ENCODE measurements at places on chromosomes 1 and 21.
A peak's percentile ranks its signal among the peaks of the same experiment; 100 is the strongest.

DNA sequence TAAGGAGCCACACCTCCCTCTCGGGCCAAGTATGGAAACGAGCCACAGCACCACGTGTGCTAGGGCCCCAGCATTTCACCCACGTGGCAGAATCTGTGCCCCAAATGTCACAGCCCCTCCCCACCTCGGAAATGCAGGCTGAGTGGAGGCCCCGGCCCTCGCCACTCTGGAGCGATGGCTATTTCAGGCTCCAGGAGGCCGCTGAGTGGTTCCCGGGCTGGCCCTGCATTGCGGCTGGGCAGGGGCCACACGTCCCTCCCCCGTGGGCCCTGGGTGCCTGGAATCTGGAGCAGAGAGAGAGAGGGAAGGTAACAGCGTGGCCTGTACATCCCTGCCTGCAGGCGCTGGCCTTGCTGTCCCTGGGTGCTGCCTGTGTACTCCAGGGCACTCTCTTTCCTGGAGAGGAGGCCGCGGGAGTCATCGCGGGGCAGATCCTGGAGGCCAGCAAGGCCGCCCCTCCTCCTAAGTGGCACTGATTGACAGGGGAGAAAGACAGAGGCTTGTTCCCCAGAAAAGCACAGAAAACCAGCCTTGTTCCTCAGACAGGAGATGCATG is 68.0 kb upstream of the TRAPPC10 start:
- DNase-seq: no peak

DNA sequence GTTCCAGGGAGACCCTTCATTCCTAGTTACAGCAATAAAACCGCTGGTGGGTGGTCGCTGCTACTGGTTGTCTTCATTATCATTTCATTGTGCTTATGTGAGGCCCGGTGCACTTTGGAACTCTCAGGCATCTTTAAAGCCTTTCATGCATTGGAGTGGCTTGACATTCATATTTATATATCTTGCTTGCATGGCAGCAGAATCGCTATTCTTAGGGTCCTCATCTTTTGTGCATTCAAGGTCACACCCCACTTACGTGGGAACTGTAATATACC is 110.1 kb downstream of the ZBTB18 start:
- DNase-seq: no peak

DNA sequence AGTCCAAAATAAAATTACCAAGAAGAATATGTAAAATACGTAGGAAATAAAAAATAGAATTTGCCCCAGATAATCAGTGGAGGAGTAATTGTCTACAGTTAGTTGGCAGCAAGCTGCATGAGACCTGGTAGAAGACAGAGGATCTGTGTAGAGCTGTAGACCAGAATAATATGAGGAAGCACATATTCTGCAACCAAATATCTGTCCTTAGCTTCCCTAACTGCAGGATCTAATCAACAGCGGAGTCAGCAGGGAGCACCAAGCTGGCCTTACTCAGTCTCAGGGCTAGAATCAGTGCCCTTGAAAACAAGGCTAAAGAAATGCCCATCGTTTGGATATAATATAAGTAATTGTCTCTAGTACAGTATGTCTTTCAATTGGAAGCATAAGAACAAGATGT is 6.1 kb upstream of the GCSAML start:
- no peak for DNase-seq

DNA sequence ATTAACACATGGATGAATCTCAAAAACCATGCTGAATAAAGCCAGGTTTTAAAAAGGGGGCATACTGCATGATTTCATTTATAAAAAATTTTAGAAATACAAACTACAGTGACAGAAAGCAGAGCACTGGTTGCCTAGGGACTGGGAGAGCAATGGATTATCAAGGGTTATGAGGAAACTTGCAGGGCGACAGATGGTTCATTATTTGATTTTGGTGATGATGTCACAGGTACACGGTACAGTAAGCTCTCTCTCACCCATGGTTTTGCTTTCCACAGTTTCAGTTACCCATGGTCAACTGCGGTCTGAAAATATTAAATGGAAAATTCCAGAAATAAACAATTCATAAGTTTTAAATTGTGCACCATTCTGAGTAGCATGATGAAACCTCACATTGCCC is 14.1 kb downstream of the VAMP4 start:
- no peak for DNase-seq

GRCh38 chr1:230572121-230573105 is 69.9 kb upstream of the COG2 start:
- no peak for DNase-seq

- DNase-seq: no peak
These were observed 37.3 kb upstream of the ZSWIM5 start for GRCh38 chr1:45243476-45244343.

- DNase-seq: no peak
These were observed 97.4 kb downstream of the GIPC2 start for GRCh38 chr1:78143152-78143551.

DNA sequence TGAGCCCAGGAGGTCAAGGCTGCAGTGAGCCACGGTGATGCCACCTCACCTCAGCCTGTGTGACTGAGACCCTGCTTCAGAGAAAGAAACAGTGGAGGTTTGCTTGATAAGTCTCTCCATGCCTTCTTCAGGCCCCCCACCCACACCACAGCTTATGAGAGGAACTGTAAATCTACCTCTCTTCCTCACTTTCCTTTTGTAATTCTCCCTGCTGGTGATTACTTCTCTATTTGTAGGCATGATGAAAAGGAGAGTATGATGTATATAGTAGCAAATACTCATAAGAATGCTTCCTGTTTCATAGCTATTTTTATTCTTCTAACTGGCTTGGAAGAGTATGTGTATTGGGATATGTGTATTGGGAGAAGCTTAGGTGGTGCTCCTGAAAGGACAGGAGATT is 186.3 kb downstream of the VPS13D start:
- no peak for DNase-seq

GRCh38 chr1:18297896-18298648 is 182.7 kb upstream of the KLHDC7A start:
- DNase-seq: no peak

DNA sequence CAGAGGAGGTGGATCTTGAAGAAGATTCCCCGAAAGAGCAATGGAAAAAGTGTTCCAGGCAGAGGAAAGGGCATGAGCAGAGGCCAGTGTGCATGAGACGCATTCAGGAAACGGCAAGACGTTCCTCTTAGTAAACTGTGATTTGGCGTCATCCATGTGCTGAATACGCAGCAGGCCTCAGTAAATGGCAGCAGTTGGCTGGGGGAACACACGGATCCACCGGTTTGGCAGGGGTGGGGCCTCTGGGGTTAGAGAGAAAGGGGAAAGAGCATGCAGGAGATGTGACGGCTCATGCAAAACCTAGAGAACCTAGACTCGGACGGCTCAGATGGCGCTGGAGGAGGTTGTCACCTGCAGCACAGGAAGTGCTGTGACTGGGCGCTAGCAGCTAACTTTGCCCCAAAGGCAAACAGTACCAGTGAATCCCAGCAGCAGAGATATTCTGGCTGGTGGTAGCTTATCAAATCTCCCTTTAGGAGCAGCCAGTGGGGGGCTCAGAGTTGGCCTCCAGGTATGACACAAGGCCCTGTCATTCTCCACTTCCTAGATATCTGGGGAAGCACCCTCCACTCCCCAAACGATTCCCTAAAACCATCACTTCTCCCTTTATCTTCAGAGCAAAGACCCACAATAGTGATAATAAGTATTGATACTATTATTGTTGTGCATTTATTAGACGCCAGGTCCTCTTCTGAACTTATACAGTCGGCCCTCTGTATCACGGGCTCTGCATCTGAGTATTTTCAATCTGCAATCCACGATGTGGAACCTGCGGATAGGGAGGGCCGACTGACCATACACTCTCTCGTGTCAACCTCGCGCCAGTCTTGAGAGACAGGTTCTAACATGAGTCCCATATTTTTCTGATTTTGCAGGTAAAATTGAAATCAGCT is 7.6 kb downstream of the LAPTM5 start:
- DNase-seq: no peak

DNA sequence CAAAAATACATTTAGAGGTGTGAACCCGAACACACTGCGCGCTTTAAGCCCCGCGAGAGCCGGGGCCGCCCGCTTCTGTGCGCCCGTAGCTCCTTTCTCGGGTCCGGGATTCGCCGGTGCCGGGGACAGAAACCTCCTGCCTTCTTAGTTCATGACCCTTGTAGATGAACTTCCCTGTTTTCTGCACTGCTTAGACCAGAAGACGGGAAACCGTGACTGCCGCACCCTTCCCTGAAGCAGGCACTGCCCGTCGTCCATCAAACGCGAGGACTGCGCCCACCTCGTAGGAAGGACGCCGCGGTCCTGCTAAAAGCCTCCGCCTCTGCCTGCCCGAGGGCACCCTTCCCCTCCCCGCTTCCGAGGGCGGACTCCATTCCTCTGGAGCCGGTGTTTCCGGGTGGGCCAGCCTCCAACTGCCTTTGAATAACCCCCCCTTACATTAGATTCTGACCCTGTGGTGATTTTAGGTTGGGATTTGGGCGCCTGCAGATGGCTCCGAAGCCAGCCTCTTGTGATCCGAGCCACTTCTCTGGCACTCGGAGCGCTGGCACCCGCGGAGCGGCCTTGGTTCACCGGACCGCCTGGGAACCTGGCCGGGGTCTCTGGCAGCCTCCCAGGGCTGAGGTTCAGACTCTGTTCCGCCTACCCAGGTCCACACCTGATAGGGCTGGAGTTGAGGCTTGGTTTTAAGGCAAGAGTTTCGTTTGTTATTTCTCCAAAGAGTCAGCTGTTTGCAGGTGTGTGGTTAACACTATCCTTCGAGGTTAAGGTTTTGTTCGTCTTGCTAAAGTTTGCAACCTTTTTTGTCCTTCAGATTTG is 1.2 kb upstream of the PTTG1IP start:
- DNase-seq: no peak

DNA sequence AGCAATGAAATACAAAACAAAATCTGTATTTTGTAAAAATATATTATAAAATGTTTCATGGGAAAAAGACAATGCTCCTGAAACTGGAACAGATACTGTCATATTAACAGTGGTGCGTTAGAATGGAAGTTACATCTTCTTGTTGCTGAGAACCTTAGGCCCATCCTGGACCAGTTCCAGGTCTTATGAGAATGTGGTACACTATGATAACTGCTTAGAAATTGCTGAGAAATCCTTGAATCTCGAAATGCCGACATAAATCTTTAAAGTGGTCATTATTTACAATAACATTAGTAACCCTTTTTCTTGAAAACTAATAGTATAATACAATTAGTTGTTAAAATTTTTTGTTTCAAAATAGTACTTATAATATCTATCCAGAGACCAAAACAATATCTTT is 747.9 kb upstream of the NCAM2 start:
- no peak for DNase-seq

DNA sequence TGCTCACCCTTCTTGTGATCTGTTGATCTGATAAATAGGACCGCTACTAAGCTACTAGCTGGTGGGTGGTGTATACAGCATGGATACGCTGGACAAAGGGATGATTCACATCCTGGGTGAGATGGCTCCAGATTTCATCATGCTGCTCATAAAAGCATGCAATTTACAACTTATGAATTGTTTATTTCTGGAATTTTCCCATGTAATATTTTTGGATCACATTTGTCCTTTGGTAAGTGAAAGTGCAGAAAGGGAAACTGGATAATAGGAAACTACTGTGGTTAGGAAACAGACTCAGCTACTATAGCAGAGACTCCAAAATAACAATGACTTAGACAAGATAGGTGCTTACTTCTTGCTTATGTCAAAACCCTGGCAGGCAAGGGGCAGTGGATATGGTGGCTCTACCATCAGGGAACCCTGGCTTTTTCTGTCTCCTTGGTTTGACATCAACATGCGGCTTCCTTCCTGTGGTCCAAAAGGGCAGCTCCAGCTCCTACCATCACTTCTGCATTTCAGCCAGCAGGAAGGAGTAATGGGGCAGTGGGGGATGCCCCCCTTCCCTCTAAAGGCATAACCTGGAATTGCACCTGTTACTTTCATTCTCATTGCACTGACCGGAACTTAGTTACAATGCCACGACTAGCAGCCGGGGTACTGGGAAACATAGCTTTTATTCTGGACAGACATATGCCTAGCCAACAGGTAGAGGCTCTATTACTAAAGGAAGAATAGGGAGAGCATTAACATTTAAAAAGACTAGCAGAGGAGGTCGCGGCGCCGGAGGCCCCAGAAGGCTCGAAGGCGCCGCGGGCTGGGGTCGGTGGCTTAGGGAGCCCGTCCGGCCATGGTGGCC is 13.8 kb upstream of the AK2 start:
- DNase-seq: peak; percentile 57

DNA sequence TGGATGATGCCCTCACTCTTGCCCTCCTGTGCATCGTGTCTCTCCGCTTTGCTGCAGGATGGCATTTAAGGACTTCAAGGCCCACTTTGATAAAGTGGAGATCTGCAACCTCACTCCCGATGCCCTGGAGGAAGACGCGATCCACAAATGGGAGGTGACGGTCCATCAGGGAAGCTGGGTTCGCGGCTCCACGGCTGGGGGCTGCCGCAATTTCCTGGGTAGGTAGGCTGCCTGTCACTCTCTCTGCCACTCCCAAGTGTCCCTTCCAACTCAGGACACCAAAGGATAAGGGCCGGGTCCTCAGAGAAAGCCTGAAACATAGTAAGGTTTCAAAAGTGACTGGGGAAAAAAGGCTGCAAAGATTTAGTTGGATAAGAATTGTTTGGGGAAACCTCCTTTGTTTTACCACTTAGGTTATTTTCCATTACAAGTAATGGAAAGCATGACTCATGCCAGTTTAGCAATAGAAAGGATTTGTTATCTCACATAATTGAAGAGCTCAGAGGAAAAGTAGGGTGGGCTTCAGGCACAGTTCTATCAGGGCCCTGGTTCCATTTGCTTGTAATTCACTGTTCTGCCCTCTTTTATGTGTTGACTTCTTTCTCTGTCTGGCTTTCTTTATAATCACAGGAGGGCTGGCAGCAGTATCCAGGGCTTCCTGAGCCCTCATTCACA is 31.9 kb downstream of the CAPN9 start:
- no peak for DNase-seq

GRCh38 chr21:37071561-37072273 is 1.2 kb downstream of the PIGP start:
- peak; percentile 34 for DNase-seq

DNA sequence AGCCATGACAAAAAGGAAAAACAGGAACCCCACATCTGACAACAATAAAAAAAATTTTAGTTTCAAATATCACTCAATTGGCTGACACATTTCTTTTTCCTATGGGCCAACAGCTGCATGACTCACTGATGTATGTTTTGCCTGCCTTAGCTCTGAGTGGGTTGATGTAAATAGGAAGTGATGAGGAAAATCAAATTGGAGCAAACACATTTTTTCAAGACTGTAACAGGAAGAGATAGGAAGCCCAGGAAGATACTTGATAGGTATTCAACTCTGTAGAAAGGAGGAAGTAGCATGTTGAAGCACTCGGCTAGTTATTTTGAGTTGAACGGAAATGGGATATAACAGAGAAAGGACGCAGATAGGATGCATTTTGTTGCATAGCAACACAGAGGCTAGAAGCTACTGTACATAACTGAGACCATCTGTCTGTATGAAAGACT is 168.0 kb upstream of the NR5A2 start:
- DNase-seq: no peak

Data from hepatic stellate cell (primary cell).